ENCODE measurements at places on chromosomes 2 and 18.

DNA sequence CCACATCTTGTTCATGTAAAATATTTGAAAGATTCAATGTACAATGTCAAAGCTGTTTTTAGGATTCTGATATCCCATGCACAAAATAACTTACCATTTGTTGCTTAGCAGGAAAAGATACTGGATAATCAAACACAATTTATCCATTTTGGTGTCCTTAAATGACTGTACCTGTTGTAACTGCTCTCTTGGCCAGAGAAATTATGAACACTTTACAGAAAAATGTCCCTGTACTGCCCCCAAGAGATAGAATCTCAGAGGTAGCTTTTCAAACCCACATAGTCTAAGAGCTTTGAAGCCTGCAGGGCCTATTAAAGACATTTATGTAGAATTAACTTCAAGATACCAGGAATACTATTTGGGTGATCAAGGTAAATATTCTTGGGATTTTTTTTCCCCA is 12.2 kb upstream of the ME2 start:
- DNase-seq, result no peak

- no peak for DNase-seq
These were observed 15.6 kb upstream of the OTOF start for GRCh38 chr2:26493566-26493965.

- DNase-seq, result no peak
These were observed 456.7 kb downstream of the SOX11 start for GRCh38 chr2:6148882-6149281.

DNA sequence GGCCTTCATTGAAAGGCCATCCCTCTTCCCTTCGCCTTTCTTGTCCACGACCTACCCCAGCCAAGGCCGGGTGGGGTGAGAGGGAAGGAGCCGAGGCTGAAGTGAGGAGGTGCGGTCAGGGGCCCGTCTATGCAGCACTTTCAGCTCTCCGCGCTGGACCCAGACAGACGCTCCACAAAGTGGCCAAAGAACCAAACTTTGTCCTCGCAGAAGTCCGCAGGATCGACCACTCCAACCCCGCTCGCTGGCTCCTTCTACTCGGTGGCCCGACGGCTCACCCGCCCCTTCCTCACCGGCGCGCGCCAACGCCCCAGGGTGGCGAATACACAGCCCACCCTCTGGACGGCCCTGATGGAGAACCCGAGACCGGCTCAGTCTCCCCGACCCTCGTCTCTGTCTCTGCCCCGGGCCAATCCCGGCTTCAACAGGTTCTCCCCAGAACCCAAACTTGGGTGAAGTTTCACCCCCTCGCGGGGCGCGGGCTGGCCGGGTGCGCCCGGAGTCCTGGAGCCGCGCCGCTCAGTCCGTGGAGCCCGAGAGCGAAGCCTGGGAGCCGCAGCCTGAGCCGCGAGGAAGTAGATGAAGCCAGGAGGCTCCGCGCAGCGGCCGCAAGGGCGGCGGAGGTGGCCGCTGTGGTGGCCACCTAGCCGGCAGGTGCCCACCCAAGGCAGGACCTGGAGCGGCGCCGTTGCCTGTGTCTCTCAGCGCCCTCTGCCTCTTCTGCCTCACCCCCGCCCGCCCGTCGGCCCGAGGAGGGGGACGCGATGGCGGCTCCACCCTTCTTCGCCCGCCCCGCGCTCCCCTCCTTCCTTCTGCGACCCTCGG is 26.7 kb upstream of the ALPP start:
- DNase-seq, result no peak

DNA sequence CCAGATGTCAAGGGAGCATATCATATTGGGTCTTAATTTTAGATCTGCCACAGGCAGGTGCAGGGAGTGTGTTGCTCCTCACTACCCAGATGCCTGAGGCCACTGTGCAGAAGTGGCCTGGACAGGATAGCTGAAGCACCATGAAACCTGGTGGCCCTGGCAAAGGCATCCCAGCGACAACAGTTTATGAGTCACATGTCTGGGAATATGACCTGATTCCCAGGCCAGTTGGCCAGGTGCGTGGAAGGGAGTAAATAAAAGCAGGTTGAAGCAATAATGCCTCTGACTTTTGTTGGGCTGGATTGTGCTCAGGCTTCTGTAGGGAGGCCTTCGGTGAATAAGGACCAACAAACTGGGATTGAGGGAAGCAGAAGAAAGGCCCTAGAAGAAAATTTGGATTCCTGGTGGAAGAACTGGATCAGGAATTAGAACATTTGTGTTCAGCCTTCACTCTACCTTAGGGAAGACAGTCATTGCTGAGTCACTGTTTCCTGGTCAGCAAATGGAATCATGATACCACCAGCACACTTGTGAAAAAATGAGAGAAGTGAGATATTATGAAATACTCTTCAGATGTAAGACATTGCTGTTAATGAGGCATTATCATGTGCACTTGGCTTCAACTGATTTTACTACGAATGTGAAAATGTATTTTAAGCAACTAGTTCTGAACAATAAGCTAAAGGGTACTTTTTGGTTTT is 78.4 kb upstream of the ZNF516 start:
- DNase-seq, result no peak

DNA sequence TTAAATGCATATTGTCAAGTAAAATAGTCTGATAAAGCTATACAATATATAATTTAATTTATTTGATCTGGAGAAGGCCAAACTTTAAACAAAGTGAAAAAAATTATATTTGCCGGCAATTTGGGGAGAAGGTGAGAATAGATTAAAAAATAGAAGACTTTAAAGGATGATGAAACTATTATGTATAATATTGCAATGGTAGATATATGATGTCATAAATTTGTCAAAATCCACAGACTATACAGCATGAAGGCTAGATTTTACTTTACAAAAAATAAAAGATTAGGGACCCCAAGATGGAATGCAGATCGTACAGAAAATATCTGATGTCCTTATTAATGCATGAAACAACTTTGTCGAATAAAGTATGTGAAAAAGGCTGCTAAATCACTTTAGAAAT is 67.3 kb upstream of the MAL start:
- no peak for DNase-seq

DNA sequence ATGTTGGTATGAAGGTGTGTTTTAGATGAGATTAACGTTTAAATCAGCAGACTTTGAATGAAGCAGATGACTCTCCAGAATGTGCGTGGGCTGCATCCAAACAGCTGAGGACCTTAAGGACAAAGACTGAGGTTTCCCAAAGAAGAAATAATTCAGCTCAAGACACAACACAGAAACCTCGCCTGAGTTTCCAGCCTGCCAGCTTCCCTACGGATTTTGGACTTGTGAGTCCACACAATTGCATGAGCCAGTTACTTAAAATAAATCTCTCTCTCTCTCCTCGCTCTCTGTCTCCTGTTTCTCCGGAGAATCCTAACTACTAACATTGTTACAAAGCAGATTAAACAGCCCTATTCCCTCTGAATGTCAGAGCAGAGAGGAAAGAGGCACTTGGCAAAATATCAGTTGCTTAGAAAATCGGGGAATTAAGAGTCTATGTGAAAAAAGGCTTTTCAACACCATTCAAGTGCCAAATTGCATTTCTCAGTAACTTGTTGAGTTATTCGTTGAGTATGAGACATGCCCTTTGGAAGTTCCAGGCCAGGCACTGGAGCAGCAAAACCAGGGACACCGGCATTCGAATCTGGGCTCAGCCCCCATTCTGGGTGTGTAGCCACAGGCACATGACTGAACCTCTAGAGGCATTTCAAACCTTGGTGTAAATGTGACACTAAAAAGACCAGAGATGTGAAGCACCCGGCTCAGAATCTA is 174.6 kb upstream of the PID1 start:
- DNase-seq, result no peak

GRCh38 chr2:241329669-241330615 is 14.2 kb downstream of the SEPTIN2 start:
- no peak for DNase-seq

Measured in HTR-8/SVneo (cell line).